ENCODE measurements at places on chromosomes 5 and 9.

- DNase-seq, result no peak
Observed at GRCh38 chr9:78218890-78219289, 17.0 kb upstream of the CEP78 start.

GRCh38 chr5:41924526-41924871 lies 582 bp upstream of the FBXO4 start:
- DNase-seq, result no peak

DNA sequence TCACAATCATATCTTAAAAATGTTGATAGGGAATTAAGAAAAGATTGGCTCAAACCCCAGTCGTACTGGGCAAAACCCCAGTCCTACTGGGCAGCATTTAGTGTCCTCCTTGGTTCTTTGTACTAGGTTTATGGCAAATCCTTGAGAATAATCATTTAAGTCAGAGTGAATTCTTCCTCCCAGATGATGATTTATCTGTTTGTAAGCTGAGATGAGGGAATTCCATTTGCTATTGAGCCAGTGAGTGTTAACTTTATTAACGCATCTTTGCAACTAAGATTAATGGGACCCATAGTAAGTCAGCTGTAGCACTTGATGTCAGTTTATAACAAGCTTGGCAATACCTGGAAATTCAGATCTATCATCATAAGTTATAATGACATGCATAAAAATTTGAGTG lies 821.8 kb upstream of the DMAC1 start:
- DNase-seq, result no peak

GRCh38 chr5:1856596-1857255 lies 26.0 kb downstream of the IRX4 start:
- no peak for DNase-seq

GRCh38 chr9:23537192-23538066 lies 288.6 kb downstream of the ELAVL2 start:
- no peak for DNase-seq

Data from activated T-cell treated with anti-CD3 and anti-CD28 coated beads, Interleukin-2, amount 50 U/mL, for 24 hours (primary cell).